ENCODE measurements at places on chromosomes 11 and 22. TPM values are rescaled to one million over a fixed set of nuclear protein-coding genes. Genes with fewer than 3 reads are reported as not detected.

- DNase-seq, result no peak
These were observed 74.7 kb downstream of the CHST1 start for GRCh38 chr11:45590743-45591142.

DNA sequence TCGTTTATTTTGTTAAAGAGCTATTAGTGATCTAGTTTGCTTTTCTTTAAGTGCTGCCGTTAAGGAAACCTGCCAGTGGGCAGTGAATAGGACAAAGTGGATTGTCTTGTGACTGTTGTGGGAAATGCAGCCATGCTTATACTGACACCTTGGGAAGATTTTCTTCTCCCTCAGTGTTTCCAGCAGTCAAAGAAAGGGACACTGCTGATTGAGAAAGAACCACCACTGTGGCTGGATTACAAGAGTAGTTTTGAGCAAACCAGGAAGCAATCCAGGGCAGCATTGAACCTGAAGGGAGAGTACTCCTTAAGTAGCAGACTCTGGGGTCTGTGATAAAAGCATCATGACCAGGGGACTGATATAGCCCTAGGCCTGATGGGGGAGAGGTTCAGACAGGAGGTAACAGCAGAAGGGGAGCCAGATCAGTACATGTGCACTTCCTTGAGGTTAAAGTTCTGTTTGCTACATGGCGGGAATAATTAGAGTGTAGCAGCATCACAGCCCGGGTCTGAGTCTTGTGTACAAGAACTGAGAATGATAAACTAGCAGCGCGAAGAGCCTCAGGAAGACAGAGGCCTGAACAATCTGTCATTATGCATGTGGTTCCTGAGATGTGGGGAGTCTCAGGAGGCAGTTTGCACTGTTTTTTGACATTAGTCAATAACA lies 167.8 kb downstream of the C11orf91 start:
- no peak for DNase-seq

DNA sequence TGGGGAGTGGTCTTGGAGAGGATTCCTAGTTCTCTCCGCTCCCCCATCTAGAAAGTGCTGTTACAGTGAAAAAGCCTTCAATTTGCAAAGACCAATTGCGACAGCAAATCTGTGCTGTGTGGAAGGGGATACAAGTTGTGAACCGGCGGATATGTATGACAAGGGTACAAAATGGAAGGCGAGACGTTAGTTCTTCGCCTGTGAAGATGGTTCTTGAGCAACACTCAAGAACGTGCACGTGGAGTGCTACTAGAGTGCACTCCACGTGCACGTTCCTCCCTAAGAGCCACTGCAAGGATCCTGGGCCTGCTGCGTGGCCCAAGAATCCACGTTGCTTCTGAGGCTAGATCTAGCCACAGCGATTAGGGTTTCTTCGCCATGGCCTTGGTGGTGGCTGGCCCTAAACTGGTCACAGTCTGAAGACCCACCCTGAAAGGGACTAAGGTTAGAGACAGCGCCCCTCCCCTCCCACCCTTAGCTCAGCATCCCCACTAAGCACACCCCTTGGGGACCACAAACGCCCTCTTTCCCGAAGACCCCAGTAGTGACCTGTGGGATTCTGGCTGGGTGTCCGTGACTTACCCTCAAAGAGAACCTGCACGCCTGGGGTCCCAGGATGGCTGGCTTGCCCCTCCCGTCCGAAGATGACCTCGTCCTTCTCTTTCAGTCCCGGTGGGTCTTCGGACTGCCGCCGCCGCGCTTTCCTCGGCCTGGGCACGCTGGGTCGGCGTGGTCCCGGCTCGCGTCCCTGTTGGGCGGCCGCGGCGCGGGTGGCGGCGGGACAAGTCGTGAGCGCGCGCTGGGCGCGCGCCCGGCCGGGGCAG lies 519 bp upstream of the PDE3B start:
- DNase-seq, result peak; percentile 36

GRCh38 chr11:111932611-111932950 lies 4.6 kb upstream of the DIXDC1 start:
- no peak for DNase-seq

- peak; percentile 21 for DNase-seq
These were observed 5.1 kb upstream of the LMO1 start for GRCh38 chr11:8268530-8269400.

DNA sequence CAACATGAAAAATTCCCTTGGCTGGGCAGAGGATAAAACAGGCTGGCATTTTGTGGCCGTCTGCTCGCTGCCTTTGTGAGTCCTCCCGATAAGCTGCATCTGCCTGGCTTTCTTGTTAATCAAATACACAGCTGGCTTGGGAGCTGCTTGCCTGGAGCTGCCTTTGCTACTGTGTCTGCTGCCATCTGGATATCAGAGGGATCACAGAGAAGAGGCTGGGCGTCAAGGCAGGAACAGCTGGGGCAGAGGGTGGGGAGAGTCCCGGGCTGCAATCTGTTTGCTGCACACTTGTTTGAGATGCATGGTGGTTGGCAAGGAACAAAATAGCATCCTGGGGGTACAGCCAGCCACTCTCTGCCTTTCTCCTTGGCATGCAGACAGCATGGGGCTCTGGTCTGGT lies 36.0 kb downstream of the COMMD9 start:
- DNase-seq, result no peak

HEPHL1 gene
- 0.14 TPM for polyA plus RNA-seq

DNA sequence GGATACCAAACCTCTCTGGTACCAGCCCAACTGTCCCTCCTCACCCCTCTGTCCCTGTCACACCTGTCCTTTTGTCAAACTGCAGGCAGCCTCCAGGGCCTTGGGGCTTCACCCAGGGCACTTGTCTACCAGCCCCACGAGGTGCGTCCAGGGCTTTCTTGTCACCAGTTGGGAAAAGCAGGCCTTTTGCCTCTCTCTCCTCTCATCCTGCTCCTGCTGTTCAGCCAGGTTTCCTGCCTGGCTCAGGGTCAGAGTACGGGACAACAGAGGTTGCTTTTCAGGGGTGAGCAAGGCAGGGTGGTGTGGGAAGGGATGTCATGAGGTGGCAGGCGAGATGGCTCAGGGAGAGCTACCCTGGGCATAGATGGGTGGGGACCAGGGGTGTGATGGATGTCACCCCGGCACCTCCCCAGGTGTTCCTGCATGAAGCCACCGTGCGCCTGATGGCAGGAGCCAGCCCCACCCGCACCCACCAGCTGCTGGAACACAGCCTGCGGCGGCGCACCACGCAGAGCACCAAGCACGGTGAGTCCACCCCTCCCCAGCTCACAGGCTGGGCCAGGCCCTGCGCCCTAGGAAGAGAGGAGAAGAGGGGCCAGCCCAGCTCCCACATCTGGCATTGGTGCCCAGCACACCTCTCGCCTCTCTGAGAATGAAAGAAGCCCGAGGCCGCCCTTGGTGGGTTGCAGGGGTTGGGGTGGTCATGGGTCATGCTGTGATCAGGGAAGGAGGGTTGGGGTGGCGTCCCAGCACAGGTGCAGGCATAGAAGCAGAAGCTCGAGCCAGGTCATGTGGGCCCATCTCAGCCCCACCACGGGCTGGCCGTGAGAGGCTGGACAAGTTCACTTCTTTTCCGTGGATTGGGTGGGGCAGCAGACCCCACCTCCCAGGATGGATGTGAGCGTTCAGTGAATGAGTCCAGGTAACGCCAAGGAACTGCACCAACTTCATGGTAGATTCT lies 10.1 kb downstream of the SHISA8 start:
- DNase-seq, result no peak

SYT8 gene
- 1.00 TPM for polyA plus RNA-seq

DNA sequence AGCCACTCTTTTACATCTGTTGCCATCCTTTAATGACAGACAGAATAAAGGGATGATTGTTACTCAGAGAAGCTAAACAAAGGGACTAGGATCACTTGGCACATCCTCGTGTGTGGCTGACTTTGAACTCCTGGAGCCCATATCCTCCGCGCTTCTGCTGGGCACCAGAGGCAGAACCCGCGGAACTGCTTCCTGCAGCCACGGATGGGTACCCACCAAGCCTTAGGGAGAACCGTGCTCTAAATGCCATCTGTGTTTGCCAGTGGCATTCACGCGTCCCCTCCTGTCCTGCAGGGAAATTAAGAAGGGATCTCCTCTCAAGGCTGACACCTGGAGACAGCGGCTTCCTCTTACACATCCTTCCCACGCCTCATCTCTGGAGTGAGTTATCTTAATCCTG lies 294.4 kb downstream of the NTM start:
- no peak for DNase-seq

DNA sequence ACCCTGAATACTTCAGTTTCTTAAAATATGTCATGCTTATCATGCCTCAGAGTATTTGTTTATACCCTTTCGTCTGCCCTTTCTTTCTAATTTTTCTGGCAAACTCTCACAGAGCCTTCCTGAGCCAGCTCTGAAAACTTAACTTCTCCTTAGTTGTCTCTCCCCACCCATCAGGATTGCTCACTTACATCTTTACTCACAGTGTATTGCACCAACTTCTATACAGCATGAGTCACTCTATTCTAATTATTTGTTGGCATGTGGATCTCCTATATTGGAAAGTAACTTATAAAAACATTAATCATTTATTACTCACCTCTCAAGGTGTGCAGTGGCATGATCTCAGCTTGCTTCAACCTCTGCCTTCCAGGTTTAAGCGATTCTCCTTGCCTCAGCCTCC lies 114.9 kb downstream of the FANCF start:
- DNase-seq, result no peak

OR8G1 gene
- not detected for polyA plus RNA-seq

DNA sequence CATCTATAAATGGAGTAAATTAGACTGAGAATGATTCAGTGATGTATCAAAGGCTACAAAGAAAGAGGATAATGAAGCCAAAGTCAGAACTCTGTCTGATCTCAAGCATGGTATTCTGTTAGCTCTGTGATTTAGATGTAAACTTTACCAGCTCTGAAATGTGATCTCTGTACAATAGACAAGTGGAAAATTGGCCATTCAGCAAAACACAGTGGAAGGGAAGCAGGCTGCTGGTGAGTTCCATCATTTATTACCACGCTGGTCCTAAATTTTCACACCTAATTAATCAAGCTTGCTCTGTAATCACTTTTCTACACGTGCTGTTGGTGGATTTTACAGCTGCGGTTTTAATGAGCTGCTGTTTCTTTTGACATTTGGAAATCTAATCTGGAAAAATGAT lies 145.1 kb upstream of the OPCML start:
- no peak for DNase-seq

GRCh38 chr11:118142809-118143208 lies 9.8 kb downstream of the SCN4B start:
- DNase-seq, result no peak

- DNase-seq, result peak; percentile 49
These were observed 94.4 kb downstream of the SCN3B start for GRCh38 chr11:123560006-123560405.

GRCh38 chr11:47186700-47187695 lies 764 bp upstream of the PACSIN3 start:
- peak; percentile 67 for DNase-seq

PRODH gene
- polyA plus RNA-seq, result 67.1 TPM

PHF5A gene
- polyA plus RNA-seq, result 50.5 TPM

SAA2 gene
- polyA plus RNA-seq, result not detected

DNA sequence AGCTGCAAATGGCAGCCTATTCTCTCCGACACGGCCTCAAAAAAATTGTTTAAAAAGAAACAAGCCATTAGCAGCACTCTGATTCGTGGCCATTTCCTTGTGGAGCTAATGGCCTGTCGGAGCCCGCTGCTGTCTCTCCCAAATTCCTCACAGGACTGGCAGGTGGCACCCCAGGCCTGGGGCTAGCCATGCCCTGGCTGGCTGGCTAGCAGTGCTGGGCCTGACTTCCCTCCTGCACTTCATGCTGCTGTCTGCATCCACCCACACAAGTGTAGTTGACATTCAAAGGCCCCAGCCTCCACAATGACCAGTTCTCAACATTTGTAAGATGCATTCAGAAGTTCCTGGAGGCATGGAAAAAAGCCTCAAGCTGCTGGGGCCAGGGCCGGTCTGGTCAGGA lies 61.5 kb downstream of the SMCO4 start:
- no peak for DNase-seq

GAB4 gene
- not detected for polyA plus RNA-seq

DNA sequence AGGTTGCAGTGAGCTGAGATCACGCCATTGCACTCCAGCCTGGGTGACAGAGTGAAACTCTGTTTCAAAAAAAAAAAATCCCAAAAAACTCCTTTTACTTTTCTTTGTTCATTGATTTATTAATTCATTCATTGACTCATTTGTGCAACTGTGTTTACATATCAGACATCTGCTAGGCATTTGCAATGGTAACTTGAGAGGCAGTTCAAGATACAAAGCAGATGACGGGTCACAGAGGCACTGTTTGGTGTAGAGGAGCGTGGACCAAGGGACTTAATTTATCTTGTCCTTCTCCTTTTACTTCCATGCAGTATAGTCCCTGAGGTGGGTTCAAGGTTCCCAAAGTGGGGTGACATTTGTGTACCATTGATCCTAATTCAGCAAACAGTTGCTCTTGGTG lies 71.4 kb downstream of the KIAA1671 start:
- no peak for DNase-seq

SLC22A25 gene
- polyA plus RNA-seq, result 0.14 TPM
